Parietal lobe (tissue), 2 donors: ENCODE measurements at places on chromosomes 2 and 18. TPM values are rescaled to one million over a fixed set of nuclear protein-coding genes. Genes with fewer than 3 reads are reported as not detected.

The CTNNA2 gene
- total RNA-seq: 249 TPM

The ADAM17 gene
- total RNA-seq: 44.1 TPM

The TOGARAM2 gene
- total RNA-seq: under 0.01 TPM

The GREB1L gene
- total RNA-seq: 0.94 TPM

The IGFBP5 gene
- 11.6 TPM for total RNA-seq
